ENCODE measurements at places on chromosomes 2 and 18. TPM values are rescaled to one million over a fixed set of nuclear protein-coding genes. Genes with fewer than 3 reads are reported as not detected.

GALNT13 gene
- total RNA-seq = 0.44 TPM

HEATR5B gene
- 35.7 TPM for total RNA-seq

ARHGEF33 gene
- total RNA-seq = 1.9 TPM

GAREM1 gene
- 13.4 TPM for total RNA-seq

SIX2 gene
- total RNA-seq = 0.98 TPM

SAG gene
- total RNA-seq = not detected

DNA sequence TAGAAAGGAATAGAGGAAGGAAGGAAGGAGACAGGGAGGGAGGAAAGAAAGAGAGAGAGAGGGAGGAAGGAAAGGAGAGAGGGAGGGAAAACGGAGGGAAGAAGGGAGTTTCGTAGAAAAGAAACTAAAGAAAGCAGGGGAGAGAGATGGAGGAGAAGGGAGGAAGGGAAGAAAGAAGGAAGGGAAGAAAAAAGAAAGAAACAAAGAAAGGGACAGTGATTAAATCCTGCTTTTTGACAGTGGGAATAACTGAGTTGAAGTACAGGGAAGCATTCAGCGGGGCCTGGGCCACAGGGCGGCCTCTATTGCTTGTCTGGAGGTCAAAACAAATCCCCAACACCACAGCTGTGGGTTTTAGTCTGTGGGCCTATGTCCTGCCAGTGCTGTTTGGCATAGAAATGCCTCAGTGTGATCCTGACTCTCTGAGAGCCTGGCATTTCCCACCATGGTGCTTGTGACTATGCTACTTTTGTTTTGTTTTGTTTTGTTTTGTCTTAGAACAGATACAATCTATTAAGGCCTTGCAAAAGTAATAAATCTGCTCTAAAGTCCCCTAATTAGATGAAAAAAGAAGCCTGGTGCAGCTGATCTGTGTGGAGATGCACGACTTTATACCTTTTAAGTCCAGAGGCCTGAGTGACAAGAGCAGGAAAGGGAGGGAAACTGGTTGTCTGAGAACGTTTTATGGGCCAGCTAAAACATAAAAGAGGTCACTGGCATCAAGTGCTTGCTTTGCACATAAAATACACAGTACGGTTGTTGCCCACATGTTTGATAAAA is 40.0 kb downstream of the IL1RL2 start:
- H3K4me3 ChIP-seq = no peak overlapping the region
- H3K27ac ChIP-seq = peak overlapping the region; percentile 95
- H3K36me3 ChIP-seq = no peaks in the 10 kb centered on the region
- H3K4me1 ChIP-seq = no peaks in the 10 kb centered on the region
- DNase-seq = no peak
- H3K27me3 ChIP-seq = no peaks in the 10 kb centered on the region

DNA sequence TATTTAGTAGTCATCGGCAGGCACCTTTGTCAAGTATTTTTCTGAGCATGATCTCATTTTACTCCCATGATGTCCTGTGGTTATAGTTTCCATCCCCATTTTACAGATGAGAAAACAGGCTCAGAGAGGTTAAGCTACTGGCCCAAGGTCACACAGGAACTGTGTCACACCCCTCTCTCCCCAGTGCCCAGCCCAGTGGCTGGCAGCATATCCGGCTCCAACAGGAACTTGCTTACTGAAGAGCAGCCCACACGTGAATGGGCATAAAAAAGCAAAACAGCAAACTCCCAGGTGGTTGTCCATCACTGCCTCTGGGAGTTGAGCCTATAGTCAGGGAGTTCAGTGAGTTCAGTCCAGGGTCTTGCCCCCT is 8.3 kb upstream of the KLF11 start:
- H3K27me3 ChIP-seq = no peaks in the 10 kb centered on the region
- no peak overlapping the region for H3K27ac ChIP-seq
- DNase-seq = no peak
- H3K4me3 ChIP-seq = no peak overlapping the region

- H3K27ac ChIP-seq = no peak overlapping the region
- no peaks in the 10 kb centered on the region for H3K36me3 ChIP-seq
- no peak overlapping the region for H3K4me3 ChIP-seq
- no peaks in the 10 kb centered on the region for H3K27me3 ChIP-seq
Observed at GRCh38 chr2:4256351-4256750, 553.0 kb downstream of the DCDC2C start.

GRCh38 chr2:61368687-61369665 is 101.9 kb downstream of the USP34 start:
- H3K36me3 ChIP-seq = no peaks in the 10 kb centered on the region
- H3K4me3 ChIP-seq = no peak overlapping the region
- no peak overlapping the region for H3K27ac ChIP-seq
- no peaks in the 10 kb centered on the region for H3K27me3 ChIP-seq

DNA sequence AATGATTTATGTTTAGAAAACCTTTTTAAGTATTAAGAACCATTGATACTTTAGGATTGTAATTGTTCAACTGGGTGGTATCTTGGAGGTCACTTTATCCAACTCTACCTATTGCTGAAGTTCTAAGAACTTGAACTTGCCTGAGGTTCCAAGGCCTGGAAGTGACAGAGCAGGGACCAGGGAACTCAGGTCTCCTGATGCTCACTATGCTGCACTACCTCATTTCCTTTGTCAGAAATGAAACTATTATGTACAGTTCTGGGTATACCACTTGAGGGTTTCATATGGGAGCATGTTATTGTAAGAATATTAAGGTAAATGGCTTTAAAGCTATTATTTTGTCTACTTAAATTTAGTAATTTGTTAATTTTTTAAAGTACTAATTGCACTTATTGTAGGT is 3.0 kb downstream of the MBD5 start:
- no peak overlapping the region for H3K27ac ChIP-seq
- no peaks in the 10 kb centered on the region for H3K36me3 ChIP-seq
- H3K27me3 ChIP-seq = no peaks in the 10 kb centered on the region
- H3K4me3 ChIP-seq = no peak overlapping the region
- DNase-seq = no peak

DNA sequence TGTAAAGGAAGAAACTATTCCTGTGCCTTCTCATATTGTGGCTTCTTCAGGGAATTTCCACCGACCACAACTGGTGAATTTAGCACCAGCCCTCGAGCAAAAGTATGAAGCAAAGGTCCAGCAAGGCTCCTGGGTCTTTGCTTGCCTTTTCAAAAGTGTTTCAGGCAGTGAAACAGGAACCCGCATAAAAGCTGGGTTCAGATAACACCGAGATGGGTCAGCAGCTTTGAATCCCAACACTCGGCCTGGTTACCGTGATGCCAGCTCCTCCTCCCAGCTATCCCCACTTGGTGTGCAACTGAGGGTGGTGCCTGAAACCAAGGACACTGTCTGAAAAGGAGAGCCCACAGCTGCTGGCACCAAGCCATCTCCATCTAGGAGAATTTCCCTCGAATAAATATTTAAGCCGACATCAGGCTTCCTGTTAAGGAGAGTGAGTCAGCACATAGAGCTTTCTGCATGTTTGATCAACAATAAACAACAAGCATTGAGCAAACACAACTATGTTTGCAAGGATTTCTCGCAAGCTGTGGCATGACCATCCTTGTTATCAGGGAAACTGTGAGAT is 69.5 kb downstream of the ANTXR1 start:
- peaks cover 6% of the 10 kb centered on the region for H3K4me1 ChIP-seq
- H3K36me3 ChIP-seq = no peaks in the 10 kb centered on the region
- DNase-seq = no peak
- H3K27me3 ChIP-seq = no peaks in the 10 kb centered on the region

GRCh38 chr2:84964406-84965191 is 6.4 kb upstream of the KCMF1 start:
- no peak overlapping the region for H3K27ac ChIP-seq
- H3K36me3 ChIP-seq = no peaks in the 10 kb centered on the region
- no peaks in the 10 kb centered on the region for H3K27me3 ChIP-seq
- DNase-seq = no peak
- H3K4me1 ChIP-seq = no peaks in the 10 kb centered on the region

DNA sequence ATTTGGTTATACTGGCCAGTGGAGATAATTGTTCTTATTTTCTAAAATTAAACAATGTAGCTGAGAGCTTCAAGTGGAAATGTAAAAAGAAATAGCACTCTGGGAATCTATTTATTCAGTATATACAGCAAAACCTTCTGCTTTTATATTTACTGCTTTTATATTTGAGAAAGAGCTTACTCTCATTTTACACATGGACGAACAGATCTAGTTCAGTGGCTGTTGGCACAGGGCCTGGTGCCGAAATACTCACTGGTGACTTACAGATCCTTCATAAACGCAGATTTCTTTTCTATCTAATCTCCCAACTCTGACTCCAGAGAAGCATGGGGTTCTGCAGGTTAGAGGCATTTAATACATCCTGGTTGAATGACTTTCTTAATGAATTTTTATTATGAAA is 266.2 kb downstream of the ASXL3 start:
- no peak for DNase-seq
- H3K27ac ChIP-seq = no peak overlapping the region
- no peaks in the 10 kb centered on the region for H3K36me3 ChIP-seq
- no peaks in the 10 kb centered on the region for H3K4me1 ChIP-seq
- no peak overlapping the region for H3K4me3 ChIP-seq

DNA sequence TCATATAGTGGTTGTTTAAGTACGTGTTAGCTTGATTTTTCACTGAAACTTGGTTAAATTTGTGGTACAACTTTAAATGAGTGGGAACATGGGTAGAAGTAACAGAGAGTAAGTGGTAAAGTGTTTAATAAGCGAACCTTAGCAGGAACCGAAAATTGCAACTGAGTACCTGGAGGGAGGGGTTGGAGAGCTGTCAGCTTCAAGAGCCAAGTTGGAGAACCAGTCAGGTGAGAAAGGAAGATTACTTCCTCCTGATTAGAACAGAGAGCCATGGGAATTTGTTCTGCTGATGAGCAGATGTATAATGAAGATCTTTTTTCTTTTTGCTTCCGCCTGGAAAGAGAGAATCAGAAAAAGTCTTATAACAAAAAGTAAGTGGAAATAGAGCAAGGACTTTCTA is 158.4 kb upstream of the CDH7 start:
- no peak for DNase-seq
- H3K4me3 ChIP-seq = no peak overlapping the region
- no peaks in the 10 kb centered on the region for H3K36me3 ChIP-seq

GRCh38 chr2:84969511-84970209 is 1.3 kb upstream of the KCMF1 start:
- peak overlapping the region; percentile 97 for H3K27ac ChIP-seq
- DNase-seq = no peak
- H3K4me3 ChIP-seq = peak overlapping the region; percentile 91
- H3K27me3 ChIP-seq = no peaks in the 10 kb centered on the region
- H3K36me3 ChIP-seq = no peaks in the 10 kb centered on the region
- H3K4me1 ChIP-seq = no peaks in the 10 kb centered on the region

GRCh38 chr2:215619989-215620388 is 184.1 kb upstream of the FN1 start:
- H3K27me3 ChIP-seq = no peaks in the 10 kb centered on the region
- no peak overlapping the region for H3K4me3 ChIP-seq
- no peaks in the 10 kb centered on the region for H3K4me1 ChIP-seq
- H3K27ac ChIP-seq = no peak overlapping the region
- H3K36me3 ChIP-seq = no peaks in the 10 kb centered on the region

- H3K27me3 ChIP-seq = no peaks in the 10 kb centered on the region
- H3K36me3 ChIP-seq = no peaks in the 10 kb centered on the region
- no peaks in the 10 kb centered on the region for H3K4me1 ChIP-seq
- H3K27ac ChIP-seq = no peak overlapping the region
- no peak overlapping the region for H3K4me3 ChIP-seq
- DNase-seq = no peak
Observed at GRCh38 chr2:158931572-158931971, 36.9 kb upstream of the TANC1 start.

All from breast epithelium (tissue), 4 donors.